BE2C (cell line): ENCODE measurements at places on chromosomes 7 and 10.

- peak; percentile 82 for DNase-seq
These were observed 23.0 kb downstream of the ASB15 start for GRCh38 chr7:123624527-123625183.

GRCh38 chr10:115604627-115605026, 511.5 kb downstream of the ATRNL1 start:
- no peak for DNase-seq

DNA sequence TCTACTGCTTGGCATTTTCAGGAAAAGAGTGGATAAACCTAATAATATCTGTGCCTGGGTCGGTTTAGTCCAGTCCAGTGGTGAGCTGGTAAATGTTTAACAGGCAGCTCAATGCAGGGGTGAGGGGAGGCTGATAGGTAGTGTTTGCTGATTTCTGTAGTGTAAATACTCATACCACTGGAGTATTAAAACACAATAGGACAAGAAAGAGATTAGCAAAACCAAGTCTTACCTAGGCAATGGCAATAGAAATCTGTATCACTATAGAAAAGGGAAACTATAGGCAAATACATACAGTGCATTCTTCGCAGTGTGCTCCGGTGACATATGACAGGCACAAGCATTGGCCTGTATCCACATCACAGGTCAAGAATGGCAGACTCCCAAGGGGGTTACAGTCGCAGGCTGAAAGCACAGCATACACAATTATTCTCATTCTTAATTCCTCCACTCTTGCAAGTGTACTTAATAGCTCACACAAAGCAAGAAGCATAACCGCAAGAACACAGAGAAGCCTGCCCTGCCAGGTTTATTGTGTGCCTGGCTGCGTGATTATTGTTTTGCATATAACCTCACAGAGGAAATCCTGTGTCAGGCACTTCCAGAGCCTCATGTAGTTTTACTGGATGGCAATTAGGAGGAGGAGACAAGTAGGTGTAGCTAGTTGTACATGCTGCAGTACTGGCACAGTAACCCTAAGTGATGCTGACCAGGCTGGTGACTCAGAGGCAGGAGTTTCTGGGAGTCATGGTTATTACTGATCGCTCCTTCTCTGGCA, 35.0 kb downstream of the LAMB4 start:
- DNase-seq: peak; percentile 58

GRCh38 chr10:17981766-17982380, 30.2 kb downstream of the SLC39A12 start:
- no peak for DNase-seq

- DNase-seq: no peak
These were observed 479.1 kb upstream of the FOXK1 start for GRCh38 chr7:4202954-4203353.

GRCh38 chr10:117929327-117930067, 117.2 kb downstream of the RAB11FIP2 start:
- no peak for DNase-seq

GRCh38 chr7:148883266-148884048, 634 bp downstream of the EZH2 start:
- peak; percentile 49 for DNase-seq
